Psoas muscle (tissue), 8 donors: ENCODE measurements at places on chromosomes 1 and 21. TPM values are rescaled to one million over a fixed set of nuclear protein-coding genes. Genes with fewer than 3 reads are reported as not detected.

DNA sequence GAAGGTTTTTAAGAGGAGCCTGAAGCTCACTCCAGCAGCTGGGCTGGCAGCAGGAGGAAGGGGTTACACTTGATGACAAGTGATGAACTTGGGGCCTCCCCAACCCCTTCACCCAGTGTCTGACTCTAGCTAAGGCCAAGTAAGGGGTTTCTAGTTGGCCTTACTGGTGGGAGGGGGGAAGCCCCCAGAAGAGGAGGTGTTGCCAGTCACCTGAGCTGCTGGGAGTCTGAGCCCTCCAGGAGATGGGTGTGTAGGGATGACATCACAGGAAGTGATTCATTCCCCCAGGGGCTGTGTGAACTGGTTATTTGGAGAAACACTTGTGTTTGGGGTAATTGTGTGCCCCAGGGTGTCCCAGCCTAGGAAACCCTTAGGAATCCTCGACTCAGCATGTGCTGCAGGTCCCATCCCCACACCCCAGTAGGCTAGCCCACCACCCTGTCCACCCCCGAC, 3.1 kb downstream of the PADI1 start:
- no peak overlapping the region for H3K27ac ChIP-seq
- H3K4me3 ChIP-seq, result no peak overlapping the region
- peaks cover 6% of the 10 kb centered on the region for H3K27me3 ChIP-seq

DNA sequence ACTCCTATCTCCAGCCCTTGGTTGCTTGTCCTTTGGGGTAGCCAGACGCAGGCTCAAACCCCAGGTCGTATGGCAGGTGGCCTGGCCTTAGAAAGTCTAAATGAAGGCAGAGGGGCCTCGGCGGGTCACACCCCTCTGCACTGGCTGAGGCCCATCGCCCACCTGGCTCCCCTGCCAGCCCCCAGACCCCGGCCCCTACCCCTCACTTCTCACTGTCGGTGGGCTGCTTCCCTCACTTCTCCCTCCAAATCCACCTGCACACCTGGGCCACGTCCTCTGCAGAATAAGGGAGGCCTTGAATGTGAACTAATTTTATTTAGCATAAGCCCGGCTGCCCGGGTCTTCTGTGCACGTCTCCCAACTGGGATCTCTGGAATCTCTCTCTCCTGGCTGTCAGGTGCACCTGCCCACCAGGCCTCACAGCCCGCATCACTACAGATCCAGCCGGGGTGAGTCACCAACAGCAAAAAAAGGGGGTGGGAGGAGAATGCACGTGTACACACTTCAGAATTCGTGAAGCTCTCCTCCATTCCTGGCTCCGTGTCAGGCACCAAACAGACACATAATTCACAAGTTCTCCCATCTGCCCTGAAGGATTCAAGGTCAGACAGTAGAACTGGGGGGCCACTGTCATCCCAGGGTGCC, 107.5 kb upstream of the SIM2 start:
- DNase-seq, result no peak
- H3K27me3 ChIP-seq, result peaks cover 3% of the 10 kb centered on the region
- H3K4me3 ChIP-seq, result no peak overlapping the region

DNA sequence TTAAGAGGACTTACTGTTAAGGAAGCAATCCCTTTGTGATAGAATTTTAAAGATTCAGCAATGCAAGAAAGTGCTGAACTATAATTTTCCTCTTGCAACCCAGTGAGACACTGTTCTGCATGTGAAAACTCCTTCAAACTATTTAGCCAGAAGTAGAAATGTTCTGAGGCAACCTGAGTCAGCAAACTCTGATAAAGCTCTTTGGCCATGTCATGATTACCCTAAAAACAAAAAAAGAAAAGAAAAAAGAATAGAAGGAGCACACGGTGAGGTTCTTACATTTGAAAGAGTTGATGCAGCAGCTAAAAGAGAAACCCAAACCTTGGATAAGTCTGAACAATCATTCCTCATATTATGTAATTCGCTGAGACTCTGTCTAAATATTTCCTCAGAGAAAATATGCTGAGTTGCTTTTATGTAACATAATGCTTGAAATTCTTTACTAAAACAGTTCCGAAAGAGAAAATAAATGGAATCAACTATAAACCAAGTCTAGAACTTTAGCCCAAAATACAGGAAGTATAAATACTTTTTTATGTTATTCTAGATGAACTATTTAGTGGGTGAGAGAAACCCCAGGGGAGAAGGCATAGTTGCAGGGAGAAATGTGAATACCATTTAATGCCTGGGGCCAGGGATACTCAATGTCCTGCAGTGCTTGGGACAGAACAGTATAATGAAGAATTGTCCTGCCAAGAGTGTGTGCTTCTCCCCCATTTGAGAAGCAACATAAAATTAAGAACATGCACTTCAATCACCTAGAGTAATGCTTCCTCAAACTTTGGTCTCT, 60.0 kb downstream of the INTS7 start:
- H3K27me3 ChIP-seq, result no peaks in the 10 kb centered on the region
- H3K36me3 ChIP-seq, result peaks cover 5% of the 10 kb centered on the region
- no peaks in the 10 kb centered on the region for H3K4me1 ChIP-seq
- DNase-seq, result no peak
- H3K4me3 ChIP-seq, result no peak overlapping the region
- peak overlapping the region; percentile 11 for H3K27ac ChIP-seq

GRCh38 chr1:101407505-101408211, 170.8 kb downstream of the S1PR1 start:
- DNase-seq, result no peak
- H3K36me3 ChIP-seq, result no peaks in the 10 kb centered on the region
- no peak overlapping the region for H3K27ac ChIP-seq
- peaks cover 2% of the 10 kb centered on the region for H3K27me3 ChIP-seq
- H3K4me1 ChIP-seq, result no peaks in the 10 kb centered on the region

GRCh38 chr1:61119085-61119484, 36.7 kb downstream of the NFIA start:
- H3K27me3 ChIP-seq, result no peaks in the 10 kb centered on the region
- peaks cover 83% of the 10 kb centered on the region for H3K4me1 ChIP-seq
- no peaks in the 10 kb centered on the region for H3K36me3 ChIP-seq
- H3K4me3 ChIP-seq, result peak overlapping the region; percentile 62
- DNase-seq, result no peak
- H3K27ac ChIP-seq, result peak overlapping the region; percentile 91

- DNase-seq, result no peak
- peaks cover 66% of the 10 kb centered on the region for H3K36me3 ChIP-seq
- no peaks in the 10 kb centered on the region for H3K27me3 ChIP-seq
Measured at GRCh38 chr1:156048663-156049258, 4.8 kb downstream of the UBQLN4 start.

- DNase-seq, result no peak
- H3K4me1 ChIP-seq, result no peaks in the 10 kb centered on the region
- peaks cover 7% of the 10 kb centered on the region for H3K27me3 ChIP-seq
- no peak overlapping the region for H3K27ac ChIP-seq
Measured at GRCh38 chr1:5645135-5645399, 347.2 kb downstream of the NPHP4 start.

GRCh38 chr1:203440771-203441170, 34.8 kb upstream of the PRELP start:
- peak; percentile 80 for DNase-seq
- H3K27ac ChIP-seq, result no peak overlapping the region
- H3K4me1 ChIP-seq, result no peaks in the 10 kb centered on the region
- no peak overlapping the region for H3K4me3 ChIP-seq

NHLH1 gene
- 0.13 TPM for total RNA-seq

DNA sequence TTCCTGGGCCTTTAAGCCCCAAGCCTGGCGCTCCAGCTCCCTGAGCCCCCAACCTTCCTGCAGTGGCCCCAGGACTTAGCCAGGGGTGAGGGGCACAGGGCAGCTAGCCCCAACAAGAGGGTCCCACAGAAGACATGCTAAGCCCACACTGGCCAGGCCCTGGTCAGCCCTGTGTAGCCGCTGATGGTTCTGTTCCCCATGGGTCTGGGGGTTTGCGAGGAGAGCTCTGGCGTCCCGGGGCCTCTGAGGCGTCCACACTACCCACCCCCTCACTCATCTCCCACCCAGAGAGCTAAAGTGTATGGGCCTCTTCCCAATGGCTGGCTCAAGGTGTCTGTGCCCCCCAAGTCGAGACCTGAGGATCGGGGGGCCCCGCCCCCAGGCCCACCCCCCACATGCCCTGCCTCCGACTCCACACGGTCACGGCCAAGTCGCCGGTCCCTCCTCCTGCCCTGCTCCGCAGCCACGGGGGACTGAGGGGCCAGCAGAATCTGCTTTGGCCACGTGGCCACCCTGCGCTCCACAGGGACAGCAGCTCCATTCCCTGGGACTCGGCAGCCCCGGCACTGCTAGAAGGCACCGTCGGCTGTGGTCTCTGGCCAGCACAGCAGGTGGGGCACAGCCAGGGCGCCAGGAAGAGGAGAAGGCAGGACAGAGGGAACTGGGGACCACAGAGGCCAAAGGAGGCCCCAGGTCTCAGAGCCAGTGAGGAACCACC, 7.8 kb downstream of the TNFRSF18 start:
- peak; percentile 11 for DNase-seq
- H3K27ac ChIP-seq, result no peak overlapping the region
- peaks cover 23% of the 10 kb centered on the region for H3K27me3 ChIP-seq
- no peak overlapping the region for H3K4me3 ChIP-seq
- H3K36me3 ChIP-seq, result no peaks in the 10 kb centered on the region
- H3K4me1 ChIP-seq, result no peaks in the 10 kb centered on the region

ARHGEF11 gene
- total RNA-seq, result 21.0 TPM
